Activated T-helper 1 cell treated with anti-CD3 and anti-CD28 coated beads, Interleukin-2, amount 50 U/mL, for 16 hours (primary cell): ENCODE measurements at places on chromosomes 3 and 15.

- DNase-seq: no peak
Measured at GRCh38 chr3:126300761-126301481, 56.3 kb downstream of the KLF15 start.

- DNase-seq: no peak
Measured at GRCh38 chr3:16741890-16742289, 136.7 kb upstream of the DAZL start.

- DNase-seq: no peak
Measured at GRCh38 chr3:17399586-17399985, 342.8 kb downstream of the TBC1D5 start.

DNA sequence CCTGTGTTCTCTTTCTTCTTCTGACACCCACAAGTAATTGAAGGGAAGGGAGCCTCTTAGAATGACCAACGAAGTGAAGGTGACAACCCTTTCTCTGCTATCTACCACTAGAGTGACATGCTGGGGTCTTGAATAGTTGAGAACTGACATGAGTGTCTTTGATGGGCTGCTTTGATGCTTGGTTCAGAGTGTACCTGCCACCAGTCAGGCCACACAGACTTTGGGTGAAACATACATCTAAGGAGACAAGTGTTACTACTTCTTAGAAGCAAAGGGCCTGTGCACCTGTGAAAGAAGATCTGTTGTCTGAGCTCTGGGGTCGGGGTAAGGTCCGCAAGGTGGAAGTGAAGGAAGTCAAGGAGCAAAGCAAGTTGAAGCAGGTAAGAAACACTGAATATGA is 1040.7 kb upstream of the CFAP20DC start:
- no peak for DNase-seq

- DNase-seq: no peak
Measured at GRCh38 chr3:106908181-106908938, 468.9 kb upstream of the CCDC54 start.

- DNase-seq: no peak
Measured at GRCh38 chr3:69735893-69736292, 3.4 kb upstream of the MITF start.

- no peak for DNase-seq
Measured at GRCh38 chr3:169453256-169454059, 210.1 kb downstream of the MECOM start.

GRCh38 chr15:61889706-61890105 is 170.5 kb downstream of the VPS13C start:
- no peak for DNase-seq

- no peak for DNase-seq
Measured at GRCh38 chr3:118088696-118089095, 946.0 kb downstream of the IGSF11 start.

DNA sequence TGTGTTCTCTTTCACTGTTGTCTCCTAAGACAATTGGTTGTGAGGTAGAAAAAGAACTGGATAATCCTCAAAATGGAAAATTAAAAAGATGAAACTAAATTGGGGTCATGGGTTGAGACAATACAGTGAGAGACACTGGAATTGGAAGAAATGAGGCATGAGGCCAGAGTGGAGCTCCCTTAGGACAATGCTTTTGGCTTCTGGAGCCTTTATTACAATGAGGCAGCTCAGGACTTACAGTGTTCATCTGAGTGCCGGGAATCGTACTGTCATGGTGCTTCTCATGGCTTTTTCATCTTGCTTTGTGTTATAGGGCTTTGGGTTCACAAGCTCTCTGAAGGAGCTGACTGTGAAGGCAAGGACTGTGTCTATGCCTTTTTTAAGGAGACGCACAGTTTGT is 293.5 kb downstream of the SOX2 start:
- no peak for DNase-seq

DNA sequence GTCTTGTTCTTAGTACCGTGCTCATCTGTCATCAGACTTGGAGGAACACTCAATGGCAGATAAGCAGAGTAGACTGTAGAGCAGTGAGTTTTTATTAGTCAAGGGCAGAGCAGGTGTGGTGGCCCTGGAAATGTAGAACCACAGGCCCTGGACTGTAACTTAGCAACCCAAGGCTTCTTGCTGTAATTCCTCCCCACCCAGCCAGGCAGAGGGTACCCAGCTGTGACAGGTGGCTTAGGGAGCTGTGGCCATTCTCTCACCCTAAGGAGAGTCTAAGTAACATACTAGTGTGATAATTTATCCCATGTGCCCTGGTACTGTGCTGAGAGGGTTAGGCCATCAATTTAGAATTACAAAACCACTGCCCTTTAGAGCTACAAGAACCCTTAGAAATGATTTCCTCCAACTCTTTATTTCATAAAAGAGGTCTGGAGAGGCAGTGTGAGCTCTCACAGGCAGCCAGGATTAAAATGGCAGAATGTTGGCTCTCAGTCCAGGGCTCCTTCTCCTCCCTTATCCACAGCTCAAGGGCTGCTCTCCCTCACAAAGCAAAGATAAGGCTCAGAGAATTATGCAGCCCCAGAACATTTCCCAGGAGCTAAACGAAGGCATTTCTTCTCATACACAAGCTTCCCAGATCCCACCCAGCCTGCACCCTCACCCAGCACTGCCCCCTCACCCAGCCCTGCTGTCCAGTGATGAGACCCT is 3.0 kb downstream of the POMGNT2 start:
- no peak for DNase-seq

DNA sequence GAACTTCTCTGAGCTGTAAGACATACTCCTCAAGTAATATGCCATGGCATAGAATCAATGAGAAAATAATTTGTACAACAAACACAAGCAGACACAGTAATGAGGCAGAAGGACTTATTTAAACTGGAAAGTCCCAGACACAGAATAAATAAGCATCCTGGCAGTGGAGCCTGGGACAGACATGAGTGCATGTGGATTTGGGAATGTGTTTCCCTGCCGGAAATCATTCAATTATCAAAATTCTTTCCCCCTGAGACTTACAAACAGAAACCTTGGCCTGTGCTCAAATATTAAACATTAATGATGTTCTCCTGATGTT is 520.1 kb downstream of the ROBO1 start:
- no peak for DNase-seq

DNA sequence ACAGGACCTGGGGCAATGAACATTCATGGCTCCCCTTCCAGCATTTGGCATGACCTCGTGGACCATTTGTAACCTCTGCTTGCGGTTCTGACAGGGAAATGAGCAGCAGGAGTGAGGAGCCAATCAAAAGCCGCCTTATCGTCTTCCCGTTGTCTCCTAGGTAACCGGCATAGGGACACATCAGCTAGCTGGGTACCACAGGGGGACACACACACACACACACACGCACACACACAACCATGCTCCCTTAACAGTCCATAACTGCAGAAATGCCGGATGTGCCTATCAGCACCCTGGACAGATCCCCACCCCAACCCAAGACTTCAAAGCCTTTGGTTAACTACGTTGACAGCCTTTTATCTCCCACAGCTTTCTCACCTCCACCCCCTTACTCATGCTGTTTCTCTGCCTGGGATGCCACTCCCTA is 53.4 kb upstream of the CCDC174 start:
- no peak for DNase-seq

GRCh38 chr3:194139071-194139813 is 3.3 kb downstream of the HES1 start:
- no peak for DNase-seq

- DNase-seq: no peak
Measured at GRCh38 chr15:68258692-68259091, 18.9 kb upstream of the FEM1B start.

GRCh38 chr15:51279391-51279790 is 59.0 kb downstream of the CYP19A1 start:
- DNase-seq: no peak

- no peak for DNase-seq
Measured at GRCh38 chr3:195236076-195236798, 34.7 kb downstream of the XXYLT1 start.

GRCh38 chr3:194080913-194081800 is 54.8 kb upstream of the HES1 start:
- DNase-seq: no peak

DNA sequence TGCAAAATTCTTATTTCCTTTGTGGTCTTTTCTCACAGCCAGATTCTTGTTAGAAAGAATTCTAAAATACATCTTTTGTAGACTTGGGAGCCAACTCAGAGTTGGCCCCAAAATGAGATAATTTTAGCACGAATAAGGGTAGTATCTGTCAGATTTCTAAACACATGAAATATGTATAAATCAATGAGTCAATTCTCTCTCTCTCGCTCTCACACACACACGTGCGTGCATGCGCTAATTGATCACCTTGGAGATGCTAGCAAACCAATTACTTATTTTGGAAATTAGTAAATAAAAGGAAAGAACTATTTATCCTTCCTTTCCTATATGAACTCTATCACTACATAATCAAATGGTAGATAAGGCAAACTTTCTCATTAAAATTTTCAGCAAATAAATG is 32.9 kb upstream of the PIK3R4 start:
- no peak for DNase-seq

DNA sequence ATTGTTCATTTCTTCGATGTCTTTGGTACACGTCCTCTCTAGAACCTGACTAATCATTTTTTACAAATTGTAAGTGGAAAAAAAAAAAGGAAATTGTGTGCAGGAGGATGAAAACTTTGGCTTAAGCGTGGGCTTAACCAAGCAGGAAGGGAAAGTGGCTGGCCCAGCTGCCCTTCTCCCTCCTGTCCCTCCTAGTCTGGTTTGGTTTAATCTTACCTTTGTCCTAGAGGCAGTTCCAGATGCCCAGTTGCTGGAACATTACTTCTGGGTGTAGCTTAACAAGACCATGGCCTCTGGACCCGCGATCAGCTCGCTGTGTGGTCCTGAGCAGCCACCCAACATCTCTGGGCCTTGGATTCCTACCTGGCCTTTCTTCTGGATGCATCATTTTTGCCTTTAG is 15.4 kb downstream of the PAQR5 start:
- no peak for DNase-seq

DNA sequence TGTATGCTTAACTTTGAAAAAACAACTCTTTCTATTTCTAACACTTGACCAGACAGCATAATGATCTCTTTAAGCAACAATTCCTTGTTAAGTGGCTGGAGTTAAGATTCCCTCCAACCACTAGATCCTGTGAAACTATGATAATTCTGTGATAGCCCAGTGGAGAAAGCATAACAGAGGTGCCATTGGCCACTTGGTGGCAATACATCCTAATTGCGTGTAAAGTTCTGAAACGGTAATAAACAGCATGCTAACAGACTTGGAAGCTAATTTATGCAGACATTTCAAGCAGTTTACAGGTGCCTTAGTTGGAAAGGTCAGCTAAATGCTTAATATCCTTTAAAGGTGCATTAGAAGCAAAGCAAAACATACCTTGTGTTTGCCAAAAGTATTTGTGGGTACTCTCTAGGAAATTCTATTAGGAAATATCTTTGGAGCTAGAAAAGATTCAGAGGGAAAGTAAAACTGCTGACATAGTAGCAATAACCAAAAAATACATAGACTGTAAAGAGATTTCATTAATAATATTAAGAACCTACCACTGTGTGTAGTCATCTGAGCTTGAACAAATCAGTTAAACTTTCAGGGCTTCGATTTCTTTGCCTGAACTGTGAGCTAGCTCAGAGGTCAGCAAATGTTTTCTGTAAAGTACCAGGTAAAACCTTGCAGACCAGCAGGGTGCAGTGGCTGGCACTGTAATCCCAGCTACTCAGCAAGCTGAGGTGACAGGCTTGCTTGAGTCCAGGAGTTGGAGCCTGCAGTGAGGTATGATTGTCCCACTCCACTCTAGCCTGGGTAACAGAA is 19.0 kb upstream of the CSTA start:
- no peak for DNase-seq

- no peak for DNase-seq
Measured at GRCh38 chr3:69442771-69443311, 57.0 kb upstream of the FRMD4B start.

- DNase-seq: no peak
Measured at GRCh38 chr3:28624084-28624483, 275.5 kb upstream of the AZI2 start.

DNA sequence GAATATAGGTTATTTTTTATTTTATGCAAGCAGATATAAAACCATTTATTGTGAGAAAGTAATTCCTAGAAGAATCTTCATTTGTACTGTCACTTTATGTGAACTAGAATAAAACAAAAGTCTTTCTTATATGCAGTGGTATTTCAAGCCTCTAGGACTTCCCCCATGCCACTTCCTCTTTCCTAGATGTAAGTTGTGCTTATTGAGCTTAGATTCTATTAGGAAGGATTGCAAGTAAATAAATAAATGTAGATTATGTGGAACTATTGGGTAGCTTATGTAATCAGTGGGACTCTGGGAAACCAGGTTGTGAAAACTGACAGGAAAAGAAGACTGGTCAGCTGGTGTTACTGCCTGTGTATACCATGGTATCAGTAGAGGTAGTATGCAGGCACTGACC is 169.7 kb downstream of the RSRC1 start:
- no peak for DNase-seq

DNA sequence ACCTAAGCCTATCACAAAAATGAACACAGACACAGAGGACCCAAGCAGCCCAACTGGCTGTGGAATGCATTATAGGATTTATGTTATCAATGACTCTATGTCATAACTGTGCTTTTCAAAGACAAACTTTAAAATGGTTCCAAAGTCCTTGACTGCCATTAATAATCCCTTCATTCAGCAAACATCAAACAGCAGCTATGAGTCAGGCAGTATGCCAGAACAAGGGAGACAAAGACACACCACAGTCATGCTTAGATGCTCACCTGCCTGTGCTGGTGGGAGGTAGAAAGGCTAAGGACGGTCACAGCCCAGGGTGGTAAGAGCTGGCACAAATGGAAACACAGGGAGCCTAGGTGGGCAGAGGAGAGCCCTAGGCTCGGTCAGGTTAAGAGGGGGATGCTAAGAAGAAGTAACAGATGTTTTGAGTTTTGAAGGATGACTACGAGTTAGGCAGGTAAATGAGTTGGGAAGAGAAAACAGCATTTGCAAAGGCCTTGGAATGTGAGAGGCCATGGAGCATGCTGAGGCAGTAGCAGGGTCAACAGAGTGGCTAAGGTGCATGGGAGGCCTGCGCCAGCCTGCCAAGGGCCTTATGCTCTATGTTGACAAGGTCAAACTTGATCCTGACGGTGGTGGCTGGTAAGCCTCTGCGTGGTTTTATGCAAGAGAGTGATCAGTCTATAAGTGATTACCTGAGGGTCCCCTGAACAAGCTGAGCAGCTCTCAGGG is 23.0 kb downstream of the NMNAT3 start:
- DNase-seq: no peak

- DNase-seq: no peak
Measured at GRCh38 chr15:96408591-96409183, 78.2 kb downstream of the NR2F2 start.

GRCh38 chr15:74312445-74313007 is 54.9 kb downstream of the CYP11A1 start:
- DNase-seq: no peak

- no peak for DNase-seq
Measured at GRCh38 chr3:43865887-43866528, 175.3 kb downstream of the ABHD5 start.

- no peak for DNase-seq
Measured at GRCh38 chr3:45599424-45599886, 4.9 kb downstream of the LIMD1 start.

- DNase-seq: no peak
Measured at GRCh38 chr3:4351164-4351855, 48.1 kb downstream of the SETMAR start.

- no peak for DNase-seq
Measured at GRCh38 chr3:115843206-115843605, 219.9 kb downstream of the GAP43 start.
